ENCODE measurements at places on chromosomes 2 and 18.

GRCh38 chr18:4264347-4264791 is 190.7 kb downstream of the DLGAP1 start:
- DNase-seq, result no peak

GRCh38 chr2:211816754-211817153 is 721.8 kb downstream of the ERBB4 start:
- no peak for DNase-seq

- DNase-seq, result no peak
These were observed 3.8 kb downstream of the MYL12A start for GRCh38 chr18:3251249-3251962.

- no peak for DNase-seq
These were observed 31.1 kb downstream of the SIGLEC15 start for GRCh38 chr18:45856531-45856930.

DNA sequence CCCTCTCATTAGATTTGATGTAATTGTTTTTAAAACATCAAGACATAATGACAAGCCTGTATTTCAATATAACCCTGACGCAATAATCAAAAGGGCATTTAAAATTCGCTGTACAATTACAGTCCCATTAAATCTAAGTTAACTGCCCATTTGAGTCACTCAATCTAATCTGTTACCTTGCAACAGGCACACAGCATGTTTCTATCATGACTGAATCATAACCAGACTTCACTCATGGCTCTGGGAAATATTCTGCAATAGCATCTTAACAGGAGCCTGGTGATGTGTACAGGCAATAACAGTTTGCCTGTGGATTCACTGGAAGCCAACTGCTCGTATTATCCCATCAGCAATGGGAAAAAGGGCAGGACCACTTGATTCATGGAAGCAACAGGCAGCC is 142.3 kb upstream of the NCKAP5 start:
- no peak for DNase-seq

DNA sequence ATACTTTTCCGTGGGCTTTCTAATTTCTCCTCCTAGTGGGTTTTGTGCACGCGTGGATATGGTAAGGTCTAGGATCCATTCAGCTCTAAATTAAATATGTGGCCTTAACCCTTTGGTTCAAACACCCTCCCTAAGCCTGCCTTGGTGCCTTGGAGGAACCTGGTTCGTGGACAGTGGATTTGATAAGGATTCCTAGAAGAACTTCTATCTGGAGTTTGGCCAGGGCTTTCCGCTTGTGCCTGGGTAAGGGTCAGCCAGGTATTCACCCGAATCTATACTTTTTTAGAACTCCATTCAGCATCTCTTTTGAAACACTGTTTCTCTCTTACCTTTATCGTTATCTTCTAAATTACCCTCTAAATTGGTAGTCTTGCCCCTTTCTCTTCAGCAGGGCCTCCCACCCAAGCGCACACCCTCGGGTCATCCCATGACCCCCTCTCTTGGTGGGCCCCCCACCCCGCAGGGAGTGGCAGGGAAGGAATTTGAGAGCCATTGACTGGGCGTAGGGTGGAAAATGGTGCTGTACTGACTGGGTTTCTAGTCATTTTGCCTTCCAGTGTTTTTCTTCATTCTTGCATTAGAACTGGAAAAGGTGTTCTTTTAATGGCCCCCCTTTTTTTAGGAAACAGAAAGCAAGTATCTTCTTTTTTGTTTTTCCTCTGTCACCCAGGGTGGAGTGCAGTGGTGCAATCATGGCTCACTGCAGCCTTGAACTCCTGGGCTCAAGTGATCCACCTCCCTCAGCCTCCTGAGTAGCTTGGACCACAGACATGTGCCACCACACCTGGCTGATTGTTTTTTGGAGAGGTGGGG is 1.8 kb downstream of the SOCS6 start:
- no peak for DNase-seq
